RCC 7860 (cell line): ENCODE measurements at places on chromosomes 1 and 21.

DNA sequence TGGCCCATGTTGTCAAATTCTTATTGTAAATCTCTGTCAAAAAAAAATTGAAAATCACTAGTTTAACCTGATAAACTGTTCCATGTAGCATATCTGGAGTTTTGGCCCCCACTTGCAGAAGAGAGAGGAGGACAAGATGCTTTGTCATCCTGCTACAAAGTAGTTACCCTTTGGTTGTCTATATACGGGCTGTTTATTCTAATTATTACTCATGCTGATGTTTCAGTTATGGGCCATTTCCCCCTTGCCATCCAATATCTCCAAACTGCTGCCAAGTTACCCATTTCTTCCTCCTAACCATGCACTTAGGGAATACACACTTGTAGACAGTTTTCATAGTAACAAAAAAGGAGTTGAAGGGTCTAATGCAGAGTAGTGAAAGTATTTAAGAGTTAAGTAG lies 22.6 kb downstream of the STX12 start:
- DNase-seq = no peak

DNA sequence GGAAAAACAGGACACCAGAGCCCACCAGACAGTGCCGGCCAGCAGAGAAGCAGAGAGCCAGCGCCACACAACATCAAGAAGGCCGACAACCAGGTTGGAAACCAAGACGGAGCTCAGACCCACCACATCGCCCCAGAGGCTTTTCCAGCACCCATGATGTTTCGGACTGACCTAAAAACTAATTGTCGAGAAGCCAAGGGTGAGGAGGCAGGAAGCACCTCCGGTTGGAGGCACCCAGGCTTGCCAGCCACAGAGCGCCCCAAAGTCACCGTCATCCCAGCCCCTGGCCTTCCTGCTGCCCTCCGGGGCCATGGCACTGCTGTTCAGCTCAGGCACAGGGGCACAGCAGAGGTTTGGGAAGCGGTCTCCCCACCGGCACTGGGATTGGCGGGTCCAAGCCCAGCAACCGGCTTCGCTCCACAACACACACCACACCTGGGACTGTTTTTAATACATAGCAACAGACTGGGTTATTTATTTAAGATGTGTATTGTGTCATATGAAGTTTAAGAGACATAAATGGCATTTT lies 67.2 kb downstream of the SLC37A1 start:
- no peak for DNase-seq

GRCh38 chr1:10186331-10187025 lies 23.9 kb upstream of the KIF1B start:
- DNase-seq = no peak

DNA sequence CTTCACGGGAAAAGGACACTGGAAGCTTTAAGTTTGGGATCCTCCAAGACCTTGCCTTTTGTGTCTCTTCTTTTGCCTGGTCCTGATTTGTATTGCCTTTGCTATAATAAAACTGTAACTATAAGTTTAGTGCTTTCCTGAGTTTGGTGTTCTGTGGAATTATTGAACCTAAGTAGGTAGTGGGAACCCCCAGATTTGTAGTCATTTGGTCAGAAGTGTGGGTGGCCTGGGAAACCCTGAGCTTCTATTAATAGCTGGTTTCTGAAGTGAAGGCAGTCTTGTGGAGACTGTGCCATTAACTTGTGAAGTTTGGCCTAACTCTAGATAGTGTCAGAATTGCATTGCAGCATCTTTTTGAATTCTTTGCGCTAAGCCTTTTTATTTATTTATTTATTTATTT lies 6.8 kb upstream of the MYCL start:
- DNase-seq = no peak

GRCh38 chr1:56658254-56658653 lies 13.1 kb downstream of the PRKAA2 start:
- DNase-seq = no peak

DNA sequence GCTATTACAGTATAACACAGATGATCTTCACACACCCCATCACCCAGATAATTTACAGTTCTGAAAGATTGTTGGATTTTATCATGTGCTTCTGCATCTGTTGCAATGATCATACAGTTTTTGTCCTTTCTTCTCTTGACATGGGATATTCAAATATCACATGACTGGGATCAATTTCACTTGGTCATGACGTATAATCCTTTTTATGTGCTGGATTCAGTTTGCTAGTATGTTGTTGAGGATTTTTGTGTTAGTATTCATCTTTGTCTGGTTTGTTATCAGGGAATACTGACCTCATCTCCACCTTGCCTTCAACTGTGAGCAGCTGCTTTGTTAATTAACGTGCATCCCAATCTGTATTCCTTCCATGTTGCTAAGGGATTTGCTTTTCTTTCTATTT lies 44.7 kb upstream of the DISC1 start:
- no peak for DNase-seq

DNA sequence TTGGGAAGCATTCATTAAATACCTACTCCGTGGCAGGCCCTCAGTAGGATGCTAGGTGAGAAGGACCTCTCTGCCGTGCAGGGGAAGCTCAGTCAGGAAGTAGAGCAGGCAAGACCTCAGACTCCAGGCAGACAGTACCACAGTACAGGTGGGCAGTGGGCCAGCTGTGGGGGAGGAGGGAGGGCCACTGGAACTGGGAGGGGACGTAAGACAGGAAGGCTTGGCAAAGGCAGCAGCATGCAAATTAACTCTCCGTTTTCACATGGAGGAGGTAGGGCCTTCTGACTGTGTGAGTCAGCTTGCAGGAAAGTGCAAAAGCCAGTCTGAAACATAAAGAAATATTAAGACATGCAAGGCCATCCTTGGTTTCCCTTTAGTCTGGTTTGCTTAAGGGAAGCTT lies 157.7 kb downstream of the TRIM33 start:
- DNase-seq = no peak

DNA sequence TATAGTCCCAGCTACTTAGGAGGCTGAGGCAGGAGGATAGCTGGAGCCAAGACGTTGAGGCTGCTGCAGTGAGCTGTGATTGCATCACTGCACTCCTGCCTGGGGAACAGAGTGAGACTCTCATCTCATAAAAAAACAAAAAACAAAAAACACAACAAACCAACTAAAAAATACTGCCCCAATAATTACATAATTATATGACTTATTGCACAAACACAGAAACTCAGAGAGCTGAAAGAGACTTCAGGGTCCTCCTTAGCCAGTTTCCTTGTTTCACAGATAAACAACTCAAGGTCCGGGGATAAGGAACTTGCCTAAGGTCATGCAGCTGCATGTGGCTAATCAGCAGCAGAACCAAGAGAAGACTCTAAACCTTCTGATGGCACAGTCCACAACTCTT lies 11.9 kb downstream of the EXTL2 start:
- DNase-seq = no peak

GRCh38 chr1:187894349-187894748 lies 1065.6 kb downstream of the PLA2G4A start:
- DNase-seq = no peak

GRCh38 chr1:159076438-159077119 lies at the start of gene AIM2:
Gene AIM2 (minus strand): TSS chr1:159076766. CDS start chr1:159073499, 3,267 bp downstream.
- DNase-seq = peak; percentile 32

- DNase-seq = no peak
Measured at GRCh38 chr21:45035477-45035848, 38.9 kb upstream of the ADARB1 start.

- peak; percentile 48 for DNase-seq
Measured at GRCh38 chr1:231460614-231461013, 38.5 kb upstream of the EGLN1 start.

- DNase-seq = no peak
Measured at GRCh38 chr21:22710721-22711120, 1712.5 kb downstream of the NCAM2 start.
